Left ventricle myocardium superior (tissue), 1 donor: ENCODE measurements at places on chromosomes 3 and 15. TPM values are rescaled to one million over a fixed set of nuclear protein-coding genes. Genes with fewer than 3 reads are reported as not detected.

DNA sequence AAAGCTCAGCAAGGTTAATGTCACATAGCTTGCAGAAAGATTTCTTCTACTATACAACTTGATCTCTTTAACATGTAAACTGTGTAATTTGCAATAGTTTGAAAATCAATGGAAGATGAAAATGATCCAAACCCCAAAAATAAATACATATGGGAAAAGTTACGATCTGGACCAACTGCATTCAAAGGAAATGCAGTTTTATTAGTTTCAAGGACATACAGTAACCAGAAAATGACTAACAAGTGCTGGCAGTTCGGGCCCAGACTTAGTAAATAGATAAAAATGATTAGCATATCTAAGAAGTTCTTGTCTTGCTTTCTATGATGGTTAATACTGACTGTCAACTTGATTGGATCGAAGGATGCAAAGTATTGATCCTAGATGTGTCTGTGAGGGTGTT is 37.3 kb upstream of the LEKR1 start:
- DNase-seq, result no peak

DNA sequence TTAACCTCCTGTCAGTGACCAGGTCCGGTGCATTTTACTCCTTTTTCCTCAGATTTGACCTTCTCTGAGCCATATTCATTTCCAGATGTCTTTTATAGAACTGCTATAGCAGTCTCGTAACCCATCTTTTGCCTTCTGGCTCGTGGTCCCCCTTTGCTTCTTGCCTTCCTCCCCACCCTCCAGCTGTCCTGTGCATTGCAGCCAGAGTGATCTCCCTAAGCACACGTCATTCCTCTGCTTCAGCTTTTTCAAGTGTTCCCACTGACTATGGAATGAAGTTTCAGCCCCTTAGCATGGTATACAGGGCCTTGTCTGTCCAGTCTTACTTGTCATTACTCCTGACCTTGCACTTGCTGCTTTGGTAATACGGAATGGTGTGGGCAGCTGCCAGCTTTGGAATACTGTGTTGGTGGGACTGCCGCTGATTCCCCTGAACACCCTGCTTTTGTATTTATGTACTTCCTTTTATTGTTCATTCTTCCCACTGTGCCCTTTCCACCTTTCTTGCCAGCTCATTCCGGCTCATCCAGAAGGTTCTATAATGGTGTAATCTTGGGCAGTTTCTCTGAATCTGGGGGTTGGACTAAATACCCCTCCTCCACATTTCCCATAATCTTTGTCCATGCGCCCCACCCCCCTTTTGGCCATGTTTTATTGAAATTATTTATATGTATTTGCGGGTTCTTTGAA is 38.9 kb downstream of the SLC25A26 start:
- no peak for DNase-seq

GRCh38 chr3:80159990-80160506 is 392.2 kb upstream of the ROBO1 start:
- DNase-seq, result no peak

GRCh38 chr15:83192742-83193141 is 14.9 kb downstream of the HDGFL3 start:
- no peak for DNase-seq

GRCh38 chr3:119403201-119403600 is 60.2 kb downstream of the TMEM39A start:
- no peak for DNase-seq

- DNase-seq, result no peak
These were observed 58.5 kb downstream of the CPA3 start for GRCh38 chr3:148923592-148923991.

DNA sequence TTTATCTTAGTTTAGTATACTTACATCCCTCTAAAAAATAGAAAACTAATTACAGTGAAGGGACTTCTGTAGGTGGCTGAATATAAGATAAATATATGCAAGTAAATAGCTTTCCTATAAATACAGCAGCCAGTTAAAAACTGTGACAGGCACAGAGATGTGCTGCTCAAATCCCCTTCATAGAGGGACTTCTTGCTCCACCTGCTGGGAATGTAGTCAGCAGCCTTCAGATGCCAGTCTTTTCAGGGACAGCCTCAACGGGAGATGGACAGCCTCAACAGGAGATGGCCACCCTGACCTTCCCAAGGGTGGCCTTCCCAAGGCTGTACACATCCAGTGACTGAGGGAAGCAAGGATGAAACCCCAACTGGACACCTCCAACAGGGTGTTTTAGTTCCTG is 15.7 kb upstream of the PRR23E start:
- no peak for DNase-seq

DNA sequence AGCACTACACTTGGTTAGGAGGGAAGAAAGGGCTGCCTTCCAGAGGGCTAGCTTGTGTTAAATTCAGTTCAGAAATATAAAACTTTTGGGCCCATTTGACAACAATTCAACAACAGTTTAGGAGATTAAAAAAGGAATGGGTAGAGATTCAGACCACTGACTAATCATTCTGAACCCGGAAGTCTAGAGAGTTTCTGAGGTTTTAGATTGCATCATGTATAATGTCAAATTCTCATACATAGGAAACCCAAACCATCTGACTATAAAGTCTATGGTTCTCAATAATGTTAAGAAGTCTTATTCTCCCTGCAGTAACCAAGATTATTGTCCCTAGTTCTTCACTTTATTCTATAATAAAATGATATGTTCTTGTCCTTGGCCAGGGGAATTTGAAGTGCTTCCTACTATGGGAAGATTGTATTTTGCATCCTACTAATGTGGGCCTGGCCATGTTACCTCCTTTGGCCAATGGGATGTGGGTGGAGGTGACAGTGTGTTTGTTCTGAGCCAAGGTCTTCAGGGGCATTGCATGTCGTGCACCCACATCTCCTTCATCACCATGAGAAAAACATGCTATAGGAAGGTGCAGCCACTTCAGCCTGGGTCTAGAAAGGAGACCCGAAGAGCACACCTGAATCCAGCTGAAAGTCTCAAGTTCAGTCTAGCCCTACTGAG is 66.4 kb upstream of the CCNL1 start:
- DNase-seq, result no peak

DNA sequence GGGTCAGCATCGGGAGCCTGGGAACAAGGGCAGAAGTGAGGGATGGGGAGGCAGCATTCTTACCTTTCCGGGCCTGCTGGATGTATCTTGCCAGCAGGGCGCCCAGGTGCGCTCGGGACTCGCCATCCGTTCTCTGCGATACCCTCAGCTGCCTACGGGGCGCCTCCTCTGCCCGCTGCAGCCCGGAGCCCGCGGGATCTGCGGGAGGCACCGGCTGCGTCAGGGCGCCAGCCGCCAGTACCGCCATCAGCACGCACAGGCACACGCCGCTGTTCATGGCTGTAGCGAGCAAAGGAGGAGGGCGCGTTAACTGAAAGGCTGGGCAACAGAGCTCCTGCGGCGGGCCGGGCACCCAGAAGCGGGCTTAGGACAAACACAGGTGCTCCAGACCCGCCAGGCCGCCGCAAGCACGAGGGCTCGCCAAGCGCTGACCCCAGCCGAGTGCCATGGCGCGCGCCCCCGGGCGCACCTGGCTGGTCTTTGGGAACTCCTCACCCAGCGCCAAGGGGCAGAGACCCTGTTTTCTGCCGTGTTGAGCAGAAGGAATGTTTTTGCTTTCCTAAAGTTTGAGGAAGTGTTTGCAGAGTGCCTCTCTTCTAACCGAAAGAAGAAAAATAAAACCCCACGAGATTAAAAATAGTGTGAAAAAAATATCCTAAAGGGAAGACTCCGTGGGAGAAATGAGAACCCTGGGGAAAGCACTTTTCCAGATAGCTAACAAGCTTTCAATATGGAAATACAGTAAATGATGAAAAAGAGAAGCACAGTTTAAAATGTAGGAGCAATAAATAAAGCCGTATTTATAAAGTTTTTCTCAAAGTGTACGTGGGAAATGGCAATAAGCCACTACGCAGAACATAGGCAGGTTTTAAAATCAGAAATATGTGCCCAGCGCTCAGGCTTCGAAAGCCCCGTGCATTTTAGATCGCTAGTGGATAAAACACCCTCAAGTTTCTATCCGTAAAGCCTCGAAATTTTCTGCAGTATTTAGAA is 2.3 kb downstream of the CCK start:
- no peak for DNase-seq

- DNase-seq, result no peak
These were observed 50.2 kb downstream of the AKAP13 start for GRCh38 chr15:85430406-85431204.

DNA sequence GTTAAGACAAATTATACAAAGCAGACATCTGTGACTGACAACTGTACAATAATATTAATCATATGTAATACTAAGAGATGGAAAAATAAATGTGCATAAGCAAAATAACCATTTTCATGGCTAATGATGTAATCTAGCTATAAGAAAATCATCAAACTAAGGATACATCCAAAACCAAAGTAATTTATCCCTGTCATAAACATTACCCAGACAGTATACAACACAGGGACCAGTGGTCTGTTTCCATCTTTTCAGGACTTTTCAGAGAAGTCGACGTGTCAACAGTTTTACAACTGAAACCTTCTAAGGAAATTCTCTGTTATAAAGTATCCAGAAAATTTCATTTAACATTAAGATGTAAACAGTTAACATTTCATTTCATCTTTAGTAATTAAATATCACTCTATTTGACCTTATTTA is 11.0 kb downstream of the THBS1 start:
- no peak for DNase-seq

- no peak for DNase-seq
These were observed 18.0 kb downstream of the UBE2E2 start for GRCh38 chr3:23221136-23221535.

DNA sequence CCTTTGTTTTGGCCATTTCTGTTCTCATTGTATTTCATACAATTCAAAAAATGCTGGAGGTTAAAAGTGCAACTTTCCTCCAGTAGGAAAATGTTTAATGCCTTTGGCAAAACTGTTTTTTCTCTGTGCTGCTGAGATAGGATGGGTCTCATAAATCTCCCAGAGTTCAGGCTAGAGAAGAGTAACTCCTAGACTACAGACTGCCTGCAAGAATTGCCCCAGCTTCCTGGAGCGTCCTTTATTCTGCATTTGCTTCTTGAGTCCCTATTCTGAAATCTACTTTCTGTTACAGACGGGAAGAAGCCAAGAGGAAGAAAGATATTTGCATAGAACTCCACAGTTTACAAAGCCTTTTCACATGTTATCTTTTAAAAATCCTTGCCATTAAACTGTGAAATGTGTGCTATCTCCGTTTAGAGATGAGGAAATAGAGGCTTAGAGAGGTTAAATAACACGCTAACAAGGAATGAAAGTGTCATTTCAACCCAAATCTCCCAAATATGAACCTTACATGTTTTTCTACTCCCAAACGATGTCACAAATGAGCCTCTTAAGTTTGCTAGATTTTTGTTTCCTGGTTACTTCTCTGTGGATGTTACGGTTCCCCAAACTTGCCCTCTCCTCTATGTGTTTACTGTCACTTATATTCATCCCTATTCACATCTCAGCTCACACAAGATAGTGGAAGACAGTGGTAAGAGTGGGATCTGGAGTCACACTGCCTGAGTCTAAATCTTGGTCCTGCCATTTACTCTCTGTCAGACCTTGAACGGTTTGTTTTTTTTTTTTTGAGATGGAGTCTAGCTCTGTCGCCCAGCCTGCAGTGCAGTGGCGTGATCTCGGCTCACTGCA is 17.4 kb downstream of the NANOGP8 start:
- no peak for DNase-seq

Gene THPO
- total RNA-seq, result 0.37 TPM

Gene CCDC51
- 13.3 TPM for total RNA-seq

Gene SAXO2
- 2.6 TPM for total RNA-seq
